ENCODE measurements at places on chromosomes 6 and 20. TPM values are rescaled to one million over a fixed set of nuclear protein-coding genes. Genes with fewer than 3 reads are reported as not detected.

- DNase-seq, result no peak
Measured at GRCh38 chr6:87653074-87653962, 48.7 kb downstream of the AKIRIN2 start.

Gene MCHR2
- not detected for total RNA-seq

DNA sequence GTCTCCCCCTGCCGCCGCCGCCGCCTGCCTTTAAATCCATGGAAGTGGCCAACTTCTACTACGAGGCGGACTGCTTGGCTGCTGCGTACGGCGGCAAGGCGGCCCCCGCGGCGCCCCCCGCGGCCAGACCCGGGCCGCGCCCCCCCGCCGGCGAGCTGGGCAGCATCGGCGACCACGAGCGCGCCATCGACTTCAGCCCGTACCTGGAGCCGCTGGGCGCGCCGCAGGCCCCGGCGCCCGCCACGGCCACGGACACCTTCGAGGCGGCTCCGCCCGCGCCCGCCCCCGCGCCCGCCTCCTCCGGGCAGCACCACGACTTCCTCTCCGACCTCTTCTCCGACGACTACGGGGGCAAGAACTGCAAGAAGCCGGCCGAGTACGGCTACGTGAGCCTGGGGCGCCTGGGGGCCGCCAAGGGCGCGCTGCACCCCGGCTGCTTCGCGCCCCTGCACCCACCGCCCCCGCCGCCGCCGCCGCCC lies 474 bp downstream of the CEBPB start:
- DNase-seq, result no peak

Gene B3GALT4
- 8.5 TPM for total RNA-seq

GRCh38 chr6:99885051-99885450 lies 109.0 kb downstream of the MCHR2 start:
- no peak for DNase-seq

Gene CPXM1
- 39.1 TPM for total RNA-seq

Gene REV3L
- total RNA-seq, result 61.8 TPM

DNA sequence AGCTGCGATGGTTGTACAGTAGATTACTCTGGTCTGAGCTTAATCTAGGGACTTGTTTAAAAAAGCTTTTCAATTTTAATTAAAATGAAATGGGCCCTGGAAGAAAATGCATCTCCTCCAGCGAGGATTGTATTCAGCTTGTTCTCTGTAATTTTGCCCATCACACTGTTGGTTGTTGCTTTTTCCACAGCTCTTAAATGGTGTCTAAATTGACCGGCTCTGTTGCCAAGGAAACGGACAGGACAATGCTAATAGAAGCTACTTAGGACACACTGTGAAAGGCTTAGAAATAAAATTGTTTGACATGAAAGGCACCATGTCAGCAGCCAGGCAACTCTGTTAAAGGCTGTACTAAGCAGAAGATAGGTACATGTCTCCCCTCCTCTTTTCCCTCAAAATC lies 116.7 kb upstream of the NRSN1 start:
- no peak for DNase-seq

DNA sequence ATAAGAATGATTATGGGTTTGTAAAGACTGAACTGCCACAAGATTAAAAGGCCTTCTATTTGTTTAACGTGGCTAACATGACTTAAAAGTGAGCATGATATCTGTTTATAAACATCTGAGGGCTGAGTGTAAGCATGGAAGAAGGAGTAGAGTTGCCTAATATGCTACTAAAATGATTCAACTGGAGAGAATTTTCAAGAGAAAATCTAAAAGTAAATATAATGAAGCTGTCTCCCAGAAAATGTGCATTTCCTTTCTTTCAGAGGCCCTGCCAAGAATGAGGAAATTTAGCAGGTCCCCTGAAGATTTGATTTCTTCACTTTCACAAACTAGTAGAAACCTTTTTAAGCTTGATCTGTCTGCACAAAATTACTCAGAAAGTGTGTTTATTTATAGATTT lies 4.2 kb upstream of the EYA4 start:
- no peak for DNase-seq

DNA sequence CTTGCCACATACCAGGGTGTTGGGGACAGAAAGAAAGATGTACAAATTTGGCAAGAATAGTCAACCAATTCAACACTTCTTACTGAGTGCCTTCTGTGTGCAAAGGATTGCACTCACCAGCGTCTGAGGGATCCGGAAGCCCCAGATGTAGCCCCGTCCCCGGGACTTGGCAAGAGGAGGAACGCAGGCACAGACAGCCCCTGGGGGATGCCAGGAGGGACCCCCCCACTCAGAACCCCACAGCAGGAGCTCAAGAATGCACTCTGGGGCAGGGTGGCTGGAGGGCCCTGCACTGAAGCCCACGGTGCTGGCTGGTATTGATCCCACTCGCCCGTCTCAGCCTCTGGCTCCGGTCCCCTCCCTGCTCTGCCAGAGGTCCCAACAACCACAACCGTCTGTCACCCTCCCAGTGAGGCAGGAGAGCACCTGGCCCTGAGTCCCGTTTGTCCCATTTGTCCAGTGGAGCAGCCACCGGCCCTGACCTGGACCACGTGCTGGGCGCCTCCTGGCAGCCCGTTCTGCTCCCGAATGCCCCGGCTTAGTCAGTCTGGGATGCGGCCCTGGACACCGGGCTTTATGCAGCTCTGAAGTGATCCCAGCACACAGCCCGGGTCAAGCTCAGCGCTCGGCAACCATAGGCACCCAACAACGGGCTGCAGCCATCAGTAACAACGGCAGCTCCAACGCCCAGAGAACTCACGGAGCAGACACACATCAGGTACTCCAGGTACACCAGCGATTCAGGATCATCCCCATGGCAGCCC lies 128.7 kb downstream of the DLL1 start:
- no peak for DNase-seq

DNA sequence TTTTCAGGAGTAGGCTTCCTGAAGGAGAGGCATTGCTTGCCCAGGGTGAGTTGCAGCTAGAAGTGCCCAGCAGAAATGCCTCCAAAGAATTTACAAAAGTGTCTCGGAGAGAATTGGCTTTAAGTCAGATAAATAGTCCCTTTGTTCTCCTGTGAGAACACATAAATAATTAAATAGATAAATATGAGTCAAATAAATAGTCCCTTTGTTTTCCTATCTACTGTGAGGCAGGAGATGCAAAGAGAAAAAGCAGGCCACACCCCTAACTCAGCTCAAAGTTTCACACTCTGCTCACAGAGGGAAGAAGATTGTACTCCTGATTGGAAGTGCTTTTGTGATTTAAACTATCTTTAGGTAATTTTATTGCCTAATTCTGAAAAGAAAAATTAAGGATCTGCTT lies 180.7 kb upstream of the PRSS16 start:
- DNase-seq, result no peak

DNA sequence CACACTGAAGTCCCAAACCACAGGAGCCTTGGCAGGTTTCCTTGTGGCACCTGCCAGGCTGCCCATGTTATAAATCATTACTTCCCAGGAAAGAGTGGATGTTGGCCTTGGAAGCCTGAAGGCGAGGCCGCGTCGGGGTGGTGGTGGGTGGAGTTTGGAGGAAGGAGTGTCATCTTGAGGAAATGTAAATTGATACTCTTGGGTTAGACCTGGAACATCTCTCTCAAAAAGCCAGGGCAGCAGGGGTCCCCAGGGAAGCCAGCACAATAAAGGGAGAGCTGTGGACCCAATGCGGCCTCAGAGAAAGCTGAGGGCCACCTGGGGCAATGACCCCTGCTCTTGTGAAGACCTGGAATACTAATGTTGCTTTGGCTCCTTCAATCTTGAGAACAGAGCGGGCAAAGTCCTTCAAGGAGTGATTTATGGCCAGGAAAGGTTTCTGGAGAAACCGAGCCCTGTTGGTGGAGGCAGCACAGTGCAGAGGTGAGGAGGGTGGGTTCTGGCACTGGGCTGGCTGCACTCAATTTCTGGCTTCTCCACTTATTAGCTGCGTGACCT lies 26.3 kb upstream of the TRAF3IP2 start:
- no peak for DNase-seq

- DNase-seq, result no peak
Measured at GRCh38 chr20:14343491-14344065, 6.2 kb upstream of the FLRT3 start.

Gene CYP39A1
- 2.8 TPM for total RNA-seq

- DNase-seq, result no peak
Measured at GRCh38 chr20:39897058-39897457, 792.0 kb downstream of the MAFB start.

Gene CCR6
- total RNA-seq, result 1.1 TPM

- no peak for DNase-seq
Measured at GRCh38 chr20:8646716-8647115, 422.2 kb upstream of the PLCB4 start.

DNA sequence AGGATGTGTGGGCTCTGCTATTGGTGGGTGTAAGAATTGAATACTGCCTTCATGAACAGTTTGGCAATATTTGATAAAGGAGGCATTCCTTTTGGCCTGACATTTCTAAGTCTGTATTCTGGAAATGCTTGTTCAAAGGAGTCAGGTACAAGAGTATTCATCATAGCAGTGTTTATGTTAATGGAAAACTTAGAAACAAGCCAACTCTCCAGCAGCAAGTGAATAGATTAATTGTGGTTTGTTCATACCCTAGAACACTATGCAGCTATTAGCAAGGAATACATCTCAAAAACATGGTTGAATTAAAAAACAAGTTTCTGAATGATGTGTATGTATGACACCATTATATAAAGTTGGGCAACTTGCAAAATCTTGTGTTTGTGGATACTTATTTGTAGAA lies 195.8 kb downstream of the ZFAND3 start:
- DNase-seq, result no peak

DNA sequence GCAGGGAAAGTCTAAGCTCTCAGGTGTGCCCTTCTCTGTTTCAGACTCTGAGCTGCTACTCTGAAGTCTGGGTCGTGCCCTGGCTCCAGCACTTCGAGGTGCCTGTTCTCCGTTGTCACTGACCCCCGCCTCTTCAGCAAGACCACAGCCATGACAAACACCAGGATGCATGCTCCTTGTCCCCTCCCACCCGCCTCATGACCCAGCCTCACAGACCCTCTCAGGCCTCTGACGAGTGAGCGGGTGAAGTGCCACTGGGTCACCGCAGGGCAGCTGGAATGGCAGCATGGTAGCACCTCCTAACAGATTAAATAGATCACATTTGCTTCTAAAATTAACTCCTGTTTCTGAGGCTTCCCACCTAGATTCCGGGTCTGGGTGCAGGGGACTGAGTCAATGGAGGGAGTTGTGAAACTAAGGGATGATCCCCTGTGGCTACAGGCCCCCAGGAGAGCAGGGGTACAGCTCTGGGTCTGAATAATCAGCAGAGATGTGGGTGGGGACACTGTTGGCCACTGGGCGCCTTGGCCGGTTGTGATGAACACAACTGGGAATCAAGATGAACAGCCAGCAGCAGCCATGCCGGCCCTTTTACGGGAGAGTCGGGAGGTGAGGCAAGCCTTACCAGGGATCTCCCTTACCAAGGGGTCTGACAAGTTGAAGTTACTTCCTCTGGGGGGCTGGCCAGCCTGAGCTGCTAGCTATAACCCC lies 10.7 kb downstream of the CST7 start:
- no peak for DNase-seq

DNA sequence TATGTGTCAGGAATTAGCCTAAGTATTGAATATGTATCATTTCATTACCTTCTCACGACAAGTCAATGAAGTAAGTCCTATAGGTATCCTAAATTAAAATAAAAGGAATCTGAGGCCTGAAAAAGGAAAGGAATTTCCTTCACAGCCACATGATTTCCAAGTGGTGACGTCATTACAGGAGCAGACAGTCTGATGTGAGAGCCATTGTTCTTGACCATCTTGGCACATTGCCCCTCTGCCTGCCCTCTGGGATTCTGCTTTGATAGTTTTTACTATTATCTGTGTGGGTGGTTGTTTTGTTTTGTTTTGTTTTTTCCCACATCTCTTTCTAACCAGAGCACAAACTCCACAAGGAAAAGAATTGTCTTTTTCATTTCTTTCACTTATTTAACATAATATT lies 219.8 kb upstream of the UFL1 start:
- no peak for DNase-seq

Gene MOG
- not detected for total RNA-seq

GRCh38 chr6:114638341-114638740 lies 295.5 kb upstream of the HS3ST5 start:
- no peak for DNase-seq

DNA sequence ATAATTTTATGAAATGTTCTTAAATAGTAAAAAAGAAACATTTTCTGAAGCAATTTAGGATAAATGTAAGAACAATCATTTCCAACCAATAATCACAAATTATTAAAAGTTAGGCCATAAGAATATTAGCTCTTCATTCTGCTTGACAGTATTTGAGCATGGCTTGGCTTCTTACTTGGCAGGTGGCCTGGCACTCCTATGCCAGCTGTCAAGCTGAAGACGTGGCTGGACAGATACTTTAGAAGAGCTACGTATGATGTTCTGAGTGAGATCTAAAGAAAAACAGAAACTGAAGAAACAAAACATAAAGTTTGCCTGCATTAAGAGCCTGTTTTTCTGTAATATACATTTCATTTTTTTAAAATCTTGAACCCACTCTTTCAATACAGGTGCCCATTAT lies 438.9 kb downstream of the GRIK2 start:
- DNase-seq, result no peak

- no peak for DNase-seq
Measured at GRCh38 chr6:166640342-166641043, 13.4 kb upstream of the RPS6KA2 start.

Gene LAMA4
- total RNA-seq, result 189 TPM

- DNase-seq, result no peak
Measured at GRCh38 chr6:62236784-62237183, 49.2 kb downstream of the KHDRBS2 start.

DNA sequence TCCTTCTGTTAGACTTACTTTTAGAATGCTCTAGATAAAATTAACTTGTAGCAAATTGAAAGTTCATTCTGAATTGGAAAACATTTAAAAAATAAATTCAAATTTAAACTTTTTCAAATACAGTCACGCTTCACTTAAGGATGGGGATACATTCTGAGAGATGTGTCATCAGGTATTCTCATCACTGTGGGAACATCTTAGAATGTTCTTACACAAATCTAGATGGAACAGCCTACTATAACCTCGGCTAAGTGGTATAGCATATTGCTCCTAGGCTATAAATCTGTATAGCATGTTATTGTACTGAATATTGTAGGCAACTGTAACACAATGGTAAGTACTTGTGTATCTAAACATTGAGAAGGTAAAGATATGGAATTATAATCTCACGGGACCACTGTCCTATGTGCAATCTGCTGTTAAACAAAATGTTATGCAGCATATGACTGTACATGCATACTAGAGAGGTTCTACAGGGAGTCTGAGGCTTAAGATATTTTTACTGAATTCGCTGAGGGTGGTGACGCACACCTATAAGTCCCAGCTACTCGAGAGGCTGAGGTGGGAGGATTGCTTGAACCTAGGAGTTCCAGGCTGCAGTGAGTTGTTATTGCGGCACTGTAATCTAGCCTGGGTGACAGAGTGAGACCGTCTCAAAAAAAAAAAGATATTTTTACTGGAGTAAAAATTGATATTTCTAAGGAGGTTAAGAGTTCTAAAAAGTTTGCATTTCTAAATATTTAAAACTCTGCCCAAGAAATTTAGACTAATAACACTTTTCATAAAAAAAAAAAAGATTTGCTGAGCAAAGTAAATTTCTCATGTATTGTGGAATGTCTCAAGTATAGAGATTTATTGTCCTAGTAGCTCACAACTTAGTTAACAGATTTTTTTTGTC lies 87.3 kb upstream of the TULP1 start:
- no peak for DNase-seq

Gene SIRPA
- total RNA-seq, result 75.3 TPM

- no peak for DNase-seq
Measured at GRCh38 chr6:82057846-82058554, 189.5 kb downstream of the IBTK start.

Gene NRSN1
- total RNA-seq, result not detected

Gene MTO1
- 20.9 TPM for total RNA-seq
